Activated naive CD4-positive, alpha-beta T cell treated with anti-CD3 and anti-CD28 coated beads for 36 hours (primary cell): ENCODE measurements at places on chromosomes 11 and 22. TPM values are rescaled to one million over a fixed set of nuclear protein-coding genes. Genes with fewer than 3 reads are reported as not detected.

- no peaks in the 10 kb centered on the region for H3K36me3 ChIP-seq
- H3K27ac ChIP-seq = no peak overlapping the region
- H3K4me3 ChIP-seq = no peak overlapping the region
Measured at GRCh38 chr22:47782328-47783075, 1020.1 kb downstream of the TBC1D22A start.

DNA sequence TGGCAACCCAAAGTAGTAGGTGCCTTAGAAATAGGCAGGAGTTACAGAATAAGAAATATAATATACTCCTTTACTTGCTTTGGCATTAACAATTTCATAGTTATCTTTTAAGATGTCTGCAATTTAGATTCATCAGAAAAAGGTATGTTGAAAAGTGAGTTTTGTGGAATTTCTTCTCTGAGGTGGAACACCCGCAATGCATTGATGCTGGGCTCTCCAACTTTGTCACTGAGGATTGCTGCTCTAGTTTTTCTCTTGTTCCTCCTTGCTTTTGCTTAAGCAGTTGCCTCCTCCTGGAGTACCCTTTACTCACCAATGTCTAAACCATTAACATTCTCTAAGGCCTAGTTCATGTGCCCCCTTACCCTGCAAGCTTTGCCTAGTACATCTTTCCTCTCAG, 14.1 kb upstream of the ME3 start:
- H3K27me3 ChIP-seq = peaks cover 4% of the 10 kb centered on the region
- peaks cover 27% of the 10 kb centered on the region for H3K4me1 ChIP-seq
- H3K27ac ChIP-seq = no peak overlapping the region
- no peak for DNase-seq
- H3K4me3 ChIP-seq = no peak overlapping the region

- H3K4me1 ChIP-seq = no peaks in the 10 kb centered on the region
- DNase-seq = no peak
- H3K27me3 ChIP-seq = peaks cover 2% of the 10 kb centered on the region
- H3K36me3 ChIP-seq = peaks cover 15% of the 10 kb centered on the region
- H3K27ac ChIP-seq = no peak overlapping the region
- H3K4me3 ChIP-seq = no peak overlapping the region
Measured at GRCh38 chr11:129223701-129224149, 31.6 kb upstream of the ARHGAP32 start.

Gene MS4A3
- not detected for total RNA-seq
